ENCODE measurements at places on chromosomes 12 and 14.
A peak's percentile ranks its signal among the peaks of the same experiment; 100 is the strongest.

DNA sequence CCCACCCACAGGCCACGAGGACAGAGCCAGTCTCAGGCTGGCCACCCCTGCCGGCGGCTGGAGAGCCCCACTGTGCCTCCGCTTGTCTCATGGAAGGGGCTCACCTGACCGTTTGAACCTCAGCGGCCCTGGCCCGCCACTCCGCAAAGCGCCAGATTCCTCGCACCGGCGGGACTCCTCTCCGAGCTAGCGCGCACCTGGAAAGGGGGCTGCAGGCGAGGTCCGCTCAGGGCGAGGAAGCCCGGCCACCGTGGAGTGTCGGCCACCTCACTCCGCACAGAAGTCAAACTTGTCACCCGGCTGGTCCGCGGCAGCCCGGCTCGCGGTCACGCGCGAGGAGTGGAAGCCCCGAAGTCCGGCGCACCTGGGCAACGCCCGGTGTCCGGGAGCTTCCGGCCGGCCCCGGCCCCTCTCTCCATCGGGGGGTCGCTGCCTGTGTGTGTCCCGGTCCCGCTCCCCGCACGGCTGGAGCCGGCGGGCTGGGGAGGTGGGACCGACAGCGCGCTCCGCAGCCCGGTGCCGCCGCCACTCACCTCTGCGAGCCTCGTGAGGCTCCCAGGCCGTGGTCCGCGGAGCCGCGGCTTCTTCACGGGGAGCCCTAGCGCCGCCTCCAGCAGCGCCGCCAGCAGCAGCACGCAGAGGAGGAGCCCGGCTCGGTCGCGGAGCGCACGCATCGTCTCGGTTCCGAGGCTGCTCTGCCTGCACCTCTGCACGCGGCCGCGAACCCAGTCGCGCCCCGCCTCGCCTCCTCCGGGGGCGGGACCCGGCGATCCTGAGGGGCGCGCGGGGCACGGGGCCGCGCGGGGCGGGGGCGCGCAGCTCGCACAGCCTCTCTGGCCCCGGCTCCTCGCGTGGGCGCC lies at the start of gene ISM2:
Gene ISM2, minus strand, starts transcription at position 697 of the 860 bp plus-strand sequence. Its CDS starts 23 bp downstream, at position 674.
- peak; percentile 31 for DNase-seq

DNA sequence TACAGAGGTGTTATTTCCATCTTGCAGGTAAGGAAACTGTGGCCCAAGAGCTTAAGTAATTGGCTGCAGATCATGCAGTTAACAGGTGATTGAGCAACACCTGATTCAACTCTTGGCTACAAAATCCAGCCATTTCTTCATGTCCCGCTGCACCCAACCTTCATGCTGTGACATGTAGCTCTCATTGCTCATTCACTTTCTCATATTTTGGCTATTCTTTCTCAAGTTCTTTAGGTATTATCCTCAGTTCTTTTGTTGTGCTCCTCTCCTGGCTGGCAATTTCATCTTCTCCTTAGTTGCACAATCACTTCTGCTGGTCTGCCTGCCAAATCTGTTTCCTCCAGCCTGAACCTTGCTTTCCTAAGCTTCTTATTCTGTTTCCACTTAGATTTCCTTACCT lies 300.8 kb downstream of the SSPN start:
- no peak for DNase-seq

DNA sequence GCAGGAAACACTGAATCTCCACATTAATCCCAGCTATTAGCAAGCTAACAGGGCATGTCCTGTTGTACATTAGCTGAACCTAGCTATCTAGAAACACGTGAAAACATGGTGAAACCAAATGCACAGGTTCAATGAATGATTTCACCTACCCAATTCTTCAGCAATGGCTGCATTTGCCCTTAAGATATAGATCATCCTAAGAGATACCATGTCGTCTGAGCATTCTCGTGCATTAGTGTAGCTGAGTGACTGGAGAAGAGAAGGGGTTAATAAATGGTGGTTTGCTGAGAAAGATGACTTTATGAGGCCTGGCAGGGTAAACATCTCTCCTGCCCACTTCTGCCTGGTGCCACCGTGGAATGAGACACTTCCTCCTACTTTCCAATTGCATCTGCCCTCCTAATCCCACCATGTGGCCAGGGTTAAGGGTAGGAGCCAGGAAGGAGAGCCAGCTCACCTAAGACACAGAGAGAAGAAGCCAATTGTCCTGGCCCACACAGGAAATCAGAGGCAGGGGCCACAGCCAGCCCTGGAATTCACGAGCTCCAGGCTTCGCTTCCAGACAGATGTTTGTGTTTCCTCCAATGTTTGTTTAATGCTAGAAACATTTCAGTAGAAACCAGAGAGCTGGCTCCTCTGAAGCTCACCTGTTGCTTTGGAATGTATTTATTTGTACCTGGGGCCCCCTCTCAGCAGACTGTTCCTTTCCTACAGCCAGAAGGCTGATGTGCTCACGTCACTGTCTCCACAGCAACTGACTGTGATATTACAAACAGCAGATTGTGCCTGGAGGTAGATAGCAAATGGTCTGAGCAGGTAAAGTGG lies 126.0 kb upstream of the PARP11 start:
- no peak for DNase-seq

DNA sequence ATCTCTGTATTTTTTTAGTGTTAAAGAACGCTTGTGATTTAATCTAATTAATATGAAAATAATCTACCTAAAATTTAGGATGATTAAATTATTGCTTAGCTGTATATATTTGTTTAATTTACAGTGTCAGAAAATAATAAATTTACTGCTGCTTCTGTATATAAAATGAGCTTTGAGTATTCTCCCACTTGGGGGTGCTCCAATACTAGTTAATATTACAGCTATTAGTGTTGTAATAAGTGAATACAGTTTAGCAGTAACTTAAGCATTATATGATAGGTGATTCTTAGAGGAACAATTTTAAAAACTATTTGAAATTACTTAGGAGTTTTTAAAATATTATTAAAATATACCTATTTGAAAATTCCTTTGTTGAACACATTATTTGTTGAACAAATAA lies 62.2 kb downstream of the PAPOLA start:
- no peak for DNase-seq

GRCh38 chr14:99754141-99755067 lies 38.8 kb upstream of the EML1 start:
- no peak for DNase-seq

- DNase-seq = no peak
These were observed 54.5 kb upstream of the IGF1 start for GRCh38 chr12:102534899-102535298.

- DNase-seq = no peak
These were observed 107.9 kb upstream of the WSCD2 start for GRCh38 chr12:108021141-108021540.

GRCh38 chr14:63435838-63436237 lies 107.3 kb downstream of the PPP2R5E start:
- DNase-seq = no peak

Measured in stimulated activated CD4-positive, alpha-beta T cell treated with anti-CD3 and anti-CD28 coated beads, Interleukin-15, amount 100 ng/mL, for 48 hours (primary cell).